ENCODE measurements at places on chromosomes 13 and 19.

DNA sequence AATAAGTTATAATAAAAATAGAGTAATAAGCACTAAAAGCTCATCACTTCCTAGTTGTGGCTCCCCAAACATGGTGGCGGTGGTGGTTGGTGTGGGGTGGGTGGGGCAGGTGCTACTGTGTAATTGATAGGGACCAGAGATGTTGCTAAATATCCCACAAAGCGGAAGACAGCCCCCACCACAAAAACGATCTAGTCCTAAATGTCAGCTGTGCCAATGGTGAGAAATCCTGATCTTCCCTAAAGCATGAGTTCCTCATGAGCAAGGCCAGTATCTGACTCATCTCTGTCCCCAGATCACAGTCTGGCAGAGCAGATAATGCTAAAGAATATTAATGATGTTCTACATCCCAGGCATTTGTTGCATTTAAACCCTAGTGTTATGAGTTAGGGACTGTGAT lies 1.9 kb upstream of the EDDM13 start:
- no peak for DNase-seq

DNA sequence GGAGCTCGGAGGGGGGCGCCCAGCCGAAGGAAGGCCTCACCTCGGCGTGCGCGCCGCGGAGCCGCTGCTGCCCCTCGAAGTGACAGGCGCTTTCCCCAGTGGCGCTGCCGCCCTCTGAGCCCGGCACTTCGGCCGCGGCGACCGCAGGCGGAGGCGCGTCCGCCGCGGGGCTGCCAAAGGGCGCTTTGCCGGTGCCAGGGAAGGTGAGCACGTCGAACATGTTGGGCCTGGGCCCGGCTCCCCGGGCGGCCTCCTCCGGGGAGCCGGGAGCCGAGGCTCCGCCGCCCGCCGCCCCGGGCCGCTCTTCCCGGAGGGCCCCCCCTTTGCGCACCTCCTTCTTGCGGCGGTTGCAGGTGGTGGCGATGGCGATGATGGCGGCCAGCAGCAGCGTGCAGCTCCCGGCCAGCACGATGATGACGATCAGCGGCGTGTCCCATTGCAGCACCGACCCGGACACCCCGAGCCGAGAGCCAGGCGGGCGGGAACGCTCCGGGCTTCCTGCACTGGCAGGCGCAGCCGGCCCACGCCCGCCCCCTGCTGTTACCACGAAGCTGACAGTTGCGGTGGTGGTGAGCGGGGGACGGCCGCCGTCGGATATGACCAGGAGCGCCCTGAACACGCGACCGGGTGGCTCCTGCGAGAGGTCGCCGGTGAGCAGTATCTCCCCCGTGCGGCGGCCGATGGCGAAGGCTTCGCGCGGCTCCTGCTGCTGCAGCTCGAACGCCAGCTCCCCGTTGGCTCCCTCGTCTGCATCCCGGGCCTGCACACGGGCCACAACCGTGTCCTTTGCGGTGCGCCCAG lies 2.5 kb downstream of the PCDH8 start:
- no peak for DNase-seq

GRCh38 chr13:41402691-41403511 lies 54.4 kb upstream of the RGCC start:
- no peak for DNase-seq

DNA sequence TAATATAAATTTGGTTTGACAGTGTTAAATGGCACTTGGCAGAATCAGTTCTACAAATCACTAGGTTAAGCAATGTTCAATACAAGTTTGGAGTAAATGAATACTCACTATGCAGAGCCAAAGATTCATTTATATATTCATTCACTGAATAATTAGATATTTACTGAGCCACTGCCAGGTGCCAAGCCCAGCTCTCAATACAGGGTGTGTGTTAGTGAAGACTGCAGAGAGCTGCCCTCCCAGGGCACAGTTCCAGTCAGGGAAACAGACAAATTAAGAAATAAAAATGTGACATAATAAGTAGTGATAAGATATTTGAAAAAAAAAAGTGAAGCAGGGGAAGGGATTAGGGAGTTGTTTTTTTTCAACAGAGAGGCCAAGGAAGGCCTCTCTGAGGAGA lies 411.7 kb downstream of the KCNRG start:
- no peak for DNase-seq

DNA sequence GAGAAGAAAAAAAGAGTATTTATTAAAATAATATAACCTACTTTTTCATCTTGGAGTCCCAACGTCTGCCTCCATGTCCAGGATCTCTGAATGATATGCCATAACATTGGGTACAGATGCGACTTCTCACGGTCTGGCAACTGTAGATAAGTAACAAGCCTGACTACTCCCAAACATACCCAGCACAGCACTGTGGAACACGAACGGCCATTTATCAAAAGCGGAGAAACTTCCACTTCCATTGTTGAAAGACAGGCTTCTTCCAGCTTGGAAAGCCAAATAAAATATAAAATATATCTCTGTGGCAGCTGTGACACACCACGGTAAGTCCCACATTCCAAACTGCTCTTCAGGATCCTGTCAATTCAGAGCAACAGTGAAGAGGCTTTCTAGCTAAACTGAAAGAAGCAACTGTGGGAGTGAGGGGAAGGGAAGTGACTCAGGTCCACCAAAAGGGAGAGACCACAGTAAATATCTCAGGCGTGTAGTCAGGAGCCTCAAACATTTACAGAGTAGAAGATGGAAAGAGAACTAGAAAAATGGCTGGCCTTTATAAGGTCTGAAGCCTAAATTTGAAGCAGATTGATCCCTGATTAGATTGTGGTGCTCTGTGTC lies 331.7 kb downstream of the LIG4 start:
- no peak for DNase-seq

DNA sequence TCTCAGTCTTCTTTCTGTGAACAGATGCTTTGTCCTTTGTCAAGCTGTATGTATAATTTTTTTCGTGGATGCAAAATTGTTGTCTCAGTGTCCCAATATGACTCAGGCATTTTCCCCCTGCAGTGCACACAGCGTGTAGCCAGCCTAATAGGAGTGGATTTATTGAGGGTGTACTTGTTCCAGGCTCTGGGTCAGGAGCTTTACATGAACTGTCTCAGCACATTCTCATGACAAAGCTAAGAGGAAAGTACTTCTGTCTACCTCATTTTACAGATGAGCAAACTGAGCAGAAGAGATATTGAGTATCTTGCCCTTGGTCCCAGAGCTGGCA lies 50.8 kb downstream of the STK24 start:
- DNase-seq = no peak

DNA sequence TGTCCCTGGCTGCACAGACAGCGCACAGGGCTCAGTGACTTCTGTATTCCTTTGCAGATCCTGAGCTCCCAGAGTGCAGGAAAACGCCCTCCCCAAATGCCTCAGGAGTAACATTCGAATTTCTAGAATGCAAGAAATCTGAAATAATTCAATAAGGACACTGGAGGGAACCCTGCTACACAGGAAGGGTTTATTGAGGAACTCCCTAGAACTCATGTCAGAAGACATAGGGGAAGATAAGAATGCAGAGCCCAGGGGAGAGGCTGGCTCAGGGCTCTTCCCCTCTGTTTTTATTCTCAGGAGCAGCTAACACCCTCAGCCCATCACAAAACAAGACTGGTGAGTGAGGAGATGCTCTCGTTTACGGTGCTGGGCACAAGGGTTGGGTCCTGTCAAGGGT lies 6.8 kb downstream of the LILRA1 start:
- DNase-seq = no peak

DNA sequence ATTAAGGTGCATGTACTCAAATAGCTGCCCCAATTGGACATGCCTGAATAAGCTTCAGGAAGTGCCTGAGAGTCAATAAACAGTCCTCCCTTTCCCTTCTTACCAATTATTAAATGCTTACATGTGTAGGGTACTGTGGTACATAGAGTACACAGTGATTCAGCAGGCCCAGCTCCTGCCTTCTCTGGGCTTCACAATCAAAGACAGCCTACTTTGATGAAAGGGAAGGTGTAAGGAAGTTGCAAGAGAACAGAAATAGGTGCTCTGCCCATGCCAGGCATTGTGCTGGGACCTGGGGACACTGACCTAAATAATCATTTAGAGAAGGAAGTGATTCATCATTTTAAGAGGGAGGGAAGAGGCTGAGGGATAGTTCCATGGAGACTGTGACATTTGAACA lies 17.2 kb downstream of the FRY start:
- DNase-seq = no peak

GRCh38 chr19:27733551-27734266 lies 1479.2 kb downstream of the UQCRFS1 start:
- no peak for DNase-seq

- DNase-seq = no peak
Measured at GRCh38 chr19:55695511-55696290, 20.7 kb downstream of the EPN1 start.
